ENCODE measurements at places on chromosomes 4 and X.

DNA sequence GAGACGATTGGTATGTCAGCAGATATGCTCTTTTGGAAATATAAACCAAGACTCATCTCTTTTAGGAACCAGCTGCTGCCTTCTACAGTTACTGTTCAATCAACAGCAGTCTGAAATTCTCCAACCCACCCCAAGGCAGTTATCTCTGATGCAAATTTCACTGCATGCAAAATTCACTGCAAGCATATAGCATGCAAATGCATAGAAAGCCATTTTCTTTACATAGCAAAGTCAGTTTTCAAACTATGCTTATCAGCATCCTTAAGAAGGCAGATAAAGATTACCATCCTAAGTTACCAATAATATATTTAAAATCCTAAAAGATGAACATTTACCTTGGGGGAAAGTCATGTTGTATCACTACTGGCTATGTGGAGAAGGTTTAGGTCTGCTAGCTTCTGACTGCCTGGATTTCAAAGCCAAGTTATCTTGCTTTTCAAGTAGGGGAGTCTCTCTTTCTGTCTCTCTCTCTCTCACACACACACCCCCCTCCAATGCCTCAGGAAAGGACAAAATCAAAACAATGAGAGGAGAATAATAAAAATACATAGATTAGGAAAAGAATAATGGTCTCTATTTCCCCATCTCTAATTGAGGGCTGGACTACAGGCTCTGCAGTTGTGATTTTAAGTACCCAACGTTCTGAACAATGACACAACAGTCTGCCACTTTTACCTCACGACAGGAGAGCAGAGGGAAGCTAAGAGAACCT lies 1.5 kb downstream of the NMU start:
- DNase-seq: no peak

DNA sequence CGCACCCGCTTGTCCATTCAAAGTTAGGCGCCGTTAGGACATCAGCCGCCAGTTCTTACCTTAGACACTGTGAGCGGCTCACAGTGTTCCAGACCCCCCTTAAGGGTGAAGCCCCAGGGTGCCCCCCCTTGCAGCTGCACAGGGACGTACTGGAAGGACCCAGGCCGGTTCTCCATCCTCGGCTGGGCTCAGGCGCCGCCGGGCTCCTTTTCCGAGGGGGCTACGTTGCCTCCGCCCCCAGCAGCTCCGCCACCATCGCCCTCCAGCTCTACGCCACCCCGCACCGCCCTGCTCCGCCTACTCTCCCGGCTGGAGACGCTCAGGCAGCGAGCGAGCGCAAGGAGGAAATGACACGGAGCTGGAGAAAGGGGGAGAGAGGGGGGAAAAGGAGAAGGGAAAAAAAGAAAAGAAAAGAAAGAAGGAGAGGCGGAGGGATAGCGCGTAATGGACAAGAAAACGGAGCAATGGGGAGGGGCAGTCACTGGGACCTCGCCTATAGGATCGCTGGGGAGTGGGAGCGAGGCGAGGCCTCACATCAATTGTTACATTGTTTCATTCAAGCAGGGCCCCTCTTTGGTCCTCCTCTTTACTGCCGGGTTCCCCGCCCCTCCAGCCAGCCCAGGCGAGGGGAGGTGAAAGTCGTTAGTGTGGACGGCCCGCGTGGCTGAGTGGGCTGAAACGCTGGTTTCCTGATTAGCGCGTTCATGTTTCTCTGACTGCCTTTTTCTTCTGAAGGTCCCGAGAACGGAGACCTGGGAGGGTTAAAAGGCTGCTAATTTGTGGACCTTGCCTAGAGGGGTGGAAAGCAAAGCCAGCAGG lies at the start of gene SHROOM4:
TSS of gene SHROOM4 (minus strand) at position 352 of the 819 bp plus-strand sequence. CDS start at position 176, 176 bp downstream.
- DNase-seq: no peak

- no peak for DNase-seq
These were observed 234.1 kb upstream of the PGRMC2 start for GRCh38 chr4:128521648-128522111.

DNA sequence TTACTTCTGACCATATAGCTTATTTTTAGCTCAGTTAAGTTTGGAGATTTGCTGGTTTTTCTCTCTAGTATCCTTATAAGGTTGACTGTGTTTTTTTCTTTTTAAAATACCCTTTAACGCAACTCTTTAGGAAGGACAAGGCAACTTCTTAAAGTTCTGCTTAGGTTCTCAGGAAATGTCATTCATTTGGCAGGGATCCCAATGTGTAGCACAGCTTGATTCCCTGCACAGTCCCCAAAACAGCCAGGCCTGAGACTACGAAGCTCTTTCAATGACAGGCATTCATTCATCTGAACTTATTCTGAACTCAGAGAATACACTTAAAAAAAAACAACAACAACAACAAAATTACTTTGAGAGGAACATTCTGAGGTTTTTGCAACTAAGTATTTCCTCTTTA lies 1765.8 kb downstream of the PCDH7 start:
- no peak for DNase-seq

DNA sequence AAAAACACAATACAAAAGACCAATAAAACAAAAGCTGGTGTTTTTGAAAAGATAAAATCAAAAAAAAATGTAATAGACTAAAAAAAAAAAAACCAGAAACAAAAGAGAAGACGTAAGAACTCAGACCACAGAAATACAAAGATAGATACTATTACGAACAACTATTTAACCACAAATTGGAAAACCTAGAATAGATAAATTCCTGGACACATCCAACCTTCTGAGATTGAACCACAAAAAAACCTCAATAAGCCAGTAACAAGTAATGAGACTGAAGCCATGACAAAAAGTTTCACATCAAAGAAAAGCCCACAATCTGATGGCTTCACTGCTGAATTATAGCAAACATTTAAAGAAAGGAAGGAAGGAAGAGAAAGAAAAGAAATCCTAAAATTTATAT lies 16.2 kb downstream of the RCHY1 start:
- DNase-seq: no peak

GRCh38 chr4:15003891-15004738 lies 1.8 kb downstream of the CPEB2 start:
- DNase-seq: peak; percentile 40

- DNase-seq: no peak
These were observed 82.0 kb downstream of the DCTD start for GRCh38 chr4:182835006-182835740.

- DNase-seq: no peak
These were observed 34.8 kb downstream of the CCNQ start for GRCh38 chrX:153564047-153564606.

GRCh38 chr4:40380647-40381046 lies 45.5 kb downstream of the CHRNA9 start:
- DNase-seq: no peak

- no peak for DNase-seq
These were observed 5.7 kb downstream of the TCEANC start for GRCh38 chrX:13658602-13659001.

DNA sequence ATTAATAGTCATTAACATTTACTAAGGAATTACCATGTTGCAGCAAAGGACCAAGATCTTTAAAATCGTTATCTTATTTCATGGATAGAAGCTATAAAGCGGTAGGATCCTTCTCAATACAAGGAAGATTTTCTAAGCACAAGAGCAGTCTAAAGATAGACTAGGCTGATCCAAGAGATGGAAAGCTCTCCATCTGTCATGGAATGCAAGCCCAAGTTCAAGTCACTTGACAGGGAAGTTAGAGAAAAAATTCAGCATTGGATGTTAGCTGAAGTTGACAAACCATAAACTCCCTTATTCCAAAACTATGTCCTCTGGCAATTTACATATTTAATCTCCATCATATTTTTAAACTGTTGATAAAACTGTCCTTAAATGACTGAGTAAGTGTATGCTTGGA lies 177.7 kb downstream of the LDB2 start:
- no peak for DNase-seq
